Right renal pelvis (tissue), 4 donors: ENCODE measurements at places on chromosomes 11 and 22.

GRCh38 chr11:10452211-10452767 lies 2.8 kb upstream of the AMPD3 start:
- no peak for DNase-seq

- no peak for DNase-seq
Measured at GRCh38 chr11:46969379-46969778, 32.8 kb downstream of the CSTPP1 start.

GRCh38 chr11:27020751-27021150 lies 19.9 kb upstream of the BBOX1 start:
- no peak for DNase-seq

DNA sequence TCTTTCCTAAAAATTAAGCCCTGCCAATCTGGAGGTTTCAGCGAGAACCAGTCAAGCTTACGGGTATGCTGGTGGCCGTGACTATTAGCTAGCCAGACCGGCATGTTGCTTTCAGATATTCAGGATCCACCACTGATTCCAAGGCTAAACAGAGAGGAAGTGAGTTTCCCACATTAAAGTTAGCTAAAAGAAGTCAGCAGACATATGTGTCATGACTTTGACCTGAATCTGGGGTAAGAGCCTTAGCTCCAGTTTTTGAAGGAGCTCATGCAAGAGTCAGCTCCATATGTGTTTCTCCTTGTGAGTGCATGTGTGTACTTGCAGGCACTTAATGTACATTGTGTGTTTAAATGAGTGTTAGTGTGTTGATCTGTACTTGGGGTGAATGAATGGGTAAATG lies 1.4 kb downstream of the ZFPL1 start:
- DNase-seq: no peak

DNA sequence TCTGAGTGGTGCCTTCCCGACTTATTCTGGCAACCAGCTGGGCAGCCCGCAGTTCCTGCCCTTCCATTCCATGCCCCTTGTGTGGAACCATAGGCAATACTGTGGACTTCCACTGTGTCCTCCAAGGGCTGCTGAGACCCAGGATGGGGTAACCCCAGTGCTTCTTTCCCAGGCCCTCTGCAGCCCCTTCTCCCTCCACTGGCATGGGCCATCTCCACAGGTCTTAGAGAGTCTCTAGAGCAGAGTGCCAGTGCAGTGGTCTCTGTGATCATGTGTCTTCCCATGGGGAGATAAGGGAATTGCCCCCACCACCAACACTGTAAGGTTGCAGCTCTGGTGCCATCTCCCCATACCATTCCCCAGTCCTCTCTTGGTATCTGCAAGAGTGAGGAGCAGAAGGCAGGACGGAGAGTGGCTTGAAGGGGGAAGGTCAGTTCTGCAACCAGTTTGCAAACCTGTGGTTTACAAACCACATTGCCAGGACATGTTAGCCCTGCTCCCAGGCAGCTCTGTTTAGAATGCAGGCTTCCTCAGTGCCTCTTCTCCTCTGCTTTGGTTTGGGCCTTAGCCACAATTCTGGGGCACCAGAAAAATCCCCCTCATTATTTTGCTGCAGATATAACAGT lies 20.9 kb upstream of the DRD2 start:
- no peak for DNase-seq

DNA sequence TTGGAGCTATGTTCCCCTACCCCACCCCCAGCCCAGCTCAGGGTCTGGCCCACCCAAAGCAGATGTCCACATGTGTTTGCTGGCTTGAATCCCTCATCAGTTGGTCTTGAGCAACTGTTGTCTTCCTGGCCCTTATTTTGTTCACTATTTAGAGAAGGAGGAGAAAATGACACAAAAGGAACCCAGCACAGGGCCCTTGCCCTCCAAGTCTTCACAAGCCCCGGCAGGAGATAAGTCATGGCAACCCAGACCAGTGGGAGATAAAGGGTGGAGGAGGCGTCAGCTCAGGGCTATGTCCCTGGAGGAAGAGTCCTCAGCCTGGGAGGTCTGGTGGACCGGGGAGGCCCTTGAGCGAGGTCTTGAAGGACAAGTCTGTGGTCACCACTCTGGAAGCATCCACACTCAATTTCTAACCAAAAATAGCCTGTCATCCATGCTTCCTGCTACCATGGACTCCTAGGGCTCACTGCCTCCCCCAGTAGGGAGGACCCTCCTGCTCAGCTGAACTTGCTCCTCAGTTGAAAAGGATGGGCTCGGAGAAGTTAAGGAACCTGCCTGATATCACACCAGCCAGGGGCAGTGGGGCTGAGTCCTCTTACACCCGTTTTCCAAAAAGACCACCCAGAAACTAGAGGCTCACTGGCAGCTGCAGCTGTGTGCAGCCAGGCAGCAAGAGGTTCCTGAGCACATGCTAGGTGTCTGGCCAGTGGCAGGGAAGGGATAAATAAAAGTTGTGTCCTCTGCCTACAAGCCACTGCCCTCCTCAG lies 1.8 kb upstream of the RAB3IL1 start:
- DNase-seq: no peak

GRCh38 chr11:13357232-13357631 lies 79.6 kb downstream of the BMAL1 start:
- DNase-seq: no peak

DNA sequence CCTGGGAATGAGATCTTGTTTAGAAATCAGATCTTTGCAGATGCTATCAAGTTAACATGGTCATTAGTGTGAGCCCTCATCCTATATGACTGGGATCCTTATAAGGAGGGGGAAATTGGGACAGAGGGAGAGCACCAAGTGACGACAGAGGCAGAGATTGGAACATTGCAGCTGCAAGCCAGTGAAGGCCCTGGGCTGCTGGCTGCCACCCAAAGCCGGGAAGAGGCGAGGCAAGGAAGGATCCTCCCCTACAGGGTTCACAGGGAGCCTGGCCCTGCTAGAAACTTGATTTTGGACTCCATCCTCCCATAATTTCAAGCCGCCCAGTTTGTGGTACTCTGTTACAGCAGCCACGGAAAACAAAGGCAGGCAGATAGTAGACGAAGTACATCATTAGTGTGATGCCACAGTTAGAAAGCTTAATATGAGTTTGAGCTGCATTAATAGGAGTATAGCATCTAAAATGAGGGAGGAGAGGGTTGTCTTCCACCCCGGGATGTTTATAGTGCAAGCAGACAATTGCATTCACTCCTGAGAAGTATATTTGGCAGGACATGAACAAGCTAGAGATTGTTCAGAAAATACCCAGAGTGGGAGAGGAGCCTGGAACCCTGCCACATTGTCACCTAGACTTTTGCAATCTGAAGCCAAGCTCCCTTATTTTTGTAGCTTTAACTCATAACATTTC lies 56.8 kb upstream of the CLMP start:
- no peak for DNase-seq

- DNase-seq: no peak
Measured at GRCh38 chr11:118646393-118646792, 33.1 kb downstream of the TREH start.

- DNase-seq: no peak
Measured at GRCh38 chr11:68431984-68432645, 28.4 kb upstream of the PPP6R3 start.

DNA sequence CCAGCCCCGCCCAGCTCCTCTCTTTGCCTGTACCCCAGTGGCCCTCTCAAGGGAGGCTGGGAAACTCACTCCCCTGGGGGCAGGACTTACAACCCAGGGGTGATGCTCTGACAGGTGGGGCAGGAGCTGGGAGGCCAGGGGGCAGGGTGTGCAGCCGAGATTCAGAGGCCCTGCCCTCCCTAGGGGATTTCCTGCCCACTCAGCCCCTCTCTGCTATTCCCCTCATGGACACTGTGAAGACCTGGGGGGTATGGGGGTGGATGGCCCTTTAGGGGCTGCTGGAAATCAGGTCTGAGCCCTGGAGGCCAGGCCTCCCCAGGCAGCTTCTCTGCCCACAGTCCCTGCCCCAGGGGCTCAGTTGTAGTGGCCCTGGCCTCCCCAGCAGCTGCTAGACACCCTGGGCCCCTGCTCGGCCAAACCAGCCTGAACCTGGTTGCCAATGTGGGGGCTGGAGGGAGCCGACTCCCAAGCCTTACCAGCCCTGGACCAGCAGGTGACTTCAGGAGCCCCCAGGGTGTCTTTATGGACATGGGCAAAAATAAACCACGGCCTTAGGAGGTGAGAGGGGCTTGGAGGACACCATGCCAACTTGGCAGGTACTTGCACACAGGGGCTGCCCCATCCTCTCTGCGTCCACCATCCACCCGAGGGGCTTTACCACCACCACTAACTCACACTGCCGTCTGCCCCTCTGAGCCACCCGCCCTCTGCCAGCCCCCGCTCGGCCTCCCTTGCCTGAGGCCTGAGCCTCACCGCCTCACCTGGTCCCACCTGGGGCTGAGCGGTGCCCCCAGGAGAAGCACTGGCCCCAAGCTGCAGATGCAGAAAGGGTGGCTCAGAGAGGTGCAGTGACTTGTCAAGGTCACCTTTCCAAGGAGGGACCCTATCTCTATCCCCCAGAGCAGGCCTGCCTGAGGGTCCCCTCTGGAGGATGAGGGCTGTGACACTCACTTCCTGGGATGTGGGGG lies 2.8 kb upstream of the PHLDA2 start:
- DNase-seq: no peak

GRCh38 chr11:69374110-69374945 lies 80.4 kb downstream of the MYEOV start:
- DNase-seq: no peak

- DNase-seq: no peak
Measured at GRCh38 chr11:131756479-131757110, 386.2 kb downstream of the NTM start.

DNA sequence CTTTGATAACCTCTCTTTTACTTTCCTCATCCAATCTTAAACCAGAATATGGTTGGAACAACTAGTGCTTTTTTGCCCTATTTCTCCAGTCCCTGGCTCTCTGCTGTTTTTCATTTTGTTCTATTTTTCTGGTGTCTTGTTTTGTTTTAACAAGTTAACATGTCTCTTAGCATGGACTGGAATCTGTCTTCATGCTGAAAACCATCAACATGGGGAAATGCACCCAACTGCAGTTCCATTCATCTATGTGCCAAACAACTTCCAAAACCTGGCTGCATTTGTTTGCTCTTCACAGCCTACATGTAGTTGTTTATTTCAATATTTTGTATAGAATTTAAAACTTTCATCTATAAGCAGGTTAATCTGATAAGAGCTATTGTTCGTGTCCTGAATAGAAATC lies 46.8 kb upstream of the NOX4 start:
- no peak for DNase-seq

DNA sequence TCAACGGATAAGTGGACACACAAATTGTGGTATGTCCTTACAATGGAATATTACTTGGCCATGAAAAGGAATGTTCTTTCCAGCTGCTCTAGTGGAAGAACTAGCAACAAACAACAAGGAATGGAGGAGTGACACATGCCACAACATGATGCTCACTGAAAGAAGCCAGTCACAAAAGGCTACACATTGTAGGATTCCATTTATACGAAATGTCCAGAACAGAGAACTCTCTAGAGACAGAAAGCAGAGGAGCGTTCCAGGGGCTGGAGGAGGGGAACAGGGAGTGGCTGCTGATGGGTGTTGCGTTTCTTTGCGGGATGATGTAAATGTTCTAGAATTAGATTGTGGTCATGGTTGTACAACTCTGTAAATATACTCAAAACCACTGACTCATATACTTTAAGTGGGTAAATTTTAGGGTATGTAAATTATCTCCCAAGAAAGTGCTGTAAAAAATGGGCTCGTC lies 32.4 kb upstream of the PDGFB start:
- DNase-seq: no peak

DNA sequence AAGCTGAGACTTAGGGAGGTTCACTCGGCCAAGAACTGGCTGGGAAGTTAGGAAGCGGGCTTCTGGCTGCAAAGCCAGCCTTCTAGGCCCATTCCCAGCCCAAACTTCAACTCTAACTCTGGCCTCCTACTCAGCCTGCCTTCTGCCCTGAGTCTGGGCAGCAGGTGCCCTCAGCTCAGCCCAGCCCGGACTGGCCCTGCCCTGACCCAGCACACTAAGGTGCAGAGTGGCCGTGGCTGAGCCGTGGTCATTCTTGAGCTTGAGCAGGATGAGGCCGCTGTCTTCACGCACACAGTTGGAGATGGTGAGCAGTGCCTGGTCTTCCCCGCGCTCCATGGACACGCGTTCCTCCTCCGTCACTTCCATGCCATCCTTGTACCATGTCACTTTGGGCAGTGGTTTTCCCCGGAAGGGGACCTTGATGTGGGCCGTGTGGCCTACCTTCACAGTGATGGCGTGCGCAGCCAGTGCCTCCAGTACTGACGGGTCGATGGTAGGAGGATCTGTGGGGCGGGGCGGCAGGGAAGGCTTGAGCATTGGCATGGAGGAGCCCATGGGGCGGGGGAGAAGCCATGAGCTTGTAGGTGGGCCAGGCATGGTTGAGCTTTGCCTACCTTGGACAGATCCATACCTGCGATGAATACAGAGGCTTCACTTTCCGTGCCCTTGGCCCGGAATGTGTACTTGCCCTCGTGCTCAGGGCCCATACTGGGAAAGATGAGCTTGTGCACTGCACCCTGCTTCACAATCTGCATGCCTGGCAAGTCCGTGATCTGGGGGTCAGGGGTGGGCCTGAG lies 12.1 kb downstream of the IGSF22 start:
- no peak for DNase-seq

DNA sequence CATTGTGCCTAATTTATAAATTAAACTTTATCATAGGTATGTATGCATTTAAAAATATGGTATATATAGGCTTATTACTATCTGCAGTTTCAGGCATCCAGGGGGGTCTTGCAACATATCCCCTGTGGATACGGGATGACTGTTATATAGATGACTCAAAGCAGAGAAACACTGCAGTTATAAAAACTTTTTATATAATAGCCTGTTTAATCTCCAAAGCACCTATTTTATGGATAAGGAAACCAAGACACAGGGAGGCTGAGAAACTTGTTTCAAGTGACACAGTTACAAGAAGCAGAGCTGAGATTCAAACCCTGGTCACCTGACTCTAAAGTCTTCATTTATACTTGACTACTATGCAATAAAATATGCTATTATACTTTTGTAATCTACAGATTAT lies 897.7 kb downstream of the KCNA4 start:
- no peak for DNase-seq

DNA sequence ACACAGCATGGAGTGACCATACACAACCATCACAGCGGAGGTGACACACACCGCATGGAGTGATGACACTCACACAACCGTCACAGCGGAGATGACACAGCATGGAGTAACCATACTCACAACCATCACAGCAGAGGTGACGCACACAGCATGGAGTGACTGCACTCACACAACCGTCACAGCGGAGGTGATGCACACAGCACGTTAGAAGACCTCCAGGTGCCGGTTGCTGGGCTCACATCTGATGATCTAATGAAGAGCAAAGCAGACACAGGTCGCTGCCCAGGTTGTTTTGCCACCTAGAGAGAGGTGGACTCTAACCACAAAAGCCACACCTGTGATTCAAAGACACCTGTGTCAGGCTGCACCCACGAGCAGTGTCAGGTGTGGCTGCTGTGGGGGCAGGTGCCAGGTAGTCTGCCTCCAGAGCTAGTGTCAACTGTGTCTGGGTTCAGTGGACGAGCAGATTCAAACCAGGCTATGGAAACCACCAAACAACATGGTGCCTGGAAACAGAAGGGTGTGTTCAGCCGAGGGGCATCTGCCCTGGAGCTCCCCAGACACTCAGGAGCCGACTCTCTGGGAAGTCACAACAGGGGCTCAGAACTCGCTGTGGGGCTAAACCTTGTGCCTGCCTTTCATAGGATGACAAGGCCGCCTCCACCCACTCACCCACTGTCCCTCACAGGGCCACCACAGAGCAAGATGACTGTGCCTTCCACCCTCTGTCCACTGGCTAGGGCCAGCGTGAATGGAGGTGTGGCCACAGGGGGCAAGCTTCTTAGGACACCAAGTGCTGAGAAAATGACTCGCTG lies 608.2 kb downstream of the TBC1D22A start:
- DNase-seq: no peak
